ENCODE measurements at places on chromosomes 16 and 17. TPM values are rescaled to one million over a fixed set of nuclear protein-coding genes. Genes with fewer than 3 reads are reported as not detected.

TAC4 gene
- total RNA-seq, result not detected

TBKBP1 gene
- total RNA-seq, result 12.9 TPM

SLC5A11 gene
- not detected for total RNA-seq

UBALD1 gene
- total RNA-seq, result 12.5 TPM

SCGB1C2 gene
- total RNA-seq, result not detected

CA5A gene
- not detected for total RNA-seq

GJC1 gene
- 23.2 TPM for total RNA-seq

CCL8 gene
- total RNA-seq, result not detected
